ENCODE measurements at places on chromosomes 3 and 15.

- DNase-seq: no peak
Measured at GRCh38 chr3:72907131-72907711, 19.4 kb downstream of the GXYLT2 start.

DNA sequence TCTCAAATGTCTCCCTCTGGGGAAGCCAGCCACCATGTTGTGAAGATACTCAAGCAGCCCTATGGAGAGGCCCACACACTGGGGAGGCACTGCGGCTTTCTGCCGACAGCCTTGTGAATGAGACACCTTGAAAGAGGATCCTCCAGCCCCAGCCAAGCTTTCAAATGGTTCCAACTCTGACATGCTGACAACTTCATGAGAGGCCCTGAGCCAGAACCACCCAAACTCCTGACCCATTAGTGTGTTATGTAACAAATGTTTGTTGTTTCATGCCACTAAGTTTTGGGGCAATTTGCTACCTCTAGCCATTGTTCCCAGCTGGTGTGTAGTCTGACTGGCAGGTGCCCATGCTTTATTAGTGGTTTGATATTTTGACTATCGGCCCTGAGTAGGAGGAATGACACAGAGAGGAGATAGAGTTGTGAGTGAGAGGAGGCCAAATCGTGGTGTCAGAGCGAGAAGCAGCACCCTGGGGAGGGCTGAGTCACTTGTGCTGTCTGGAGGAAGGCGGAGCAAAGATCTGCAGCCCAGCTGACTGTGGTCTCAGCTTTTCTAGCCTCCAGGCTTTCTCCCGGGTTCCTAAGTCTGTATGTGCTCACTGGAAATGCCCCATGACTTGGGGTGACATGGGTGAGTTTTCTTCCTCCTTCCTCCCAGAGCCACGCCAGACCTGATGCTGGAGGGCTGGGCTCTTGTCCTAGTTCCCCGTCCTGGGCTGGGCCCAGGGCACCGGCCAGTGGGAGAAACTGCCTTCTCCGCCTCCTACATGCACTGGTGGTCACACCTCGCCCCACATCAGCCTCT lies 56.7 kb upstream of the BLM start:
- no peak for DNase-seq

- DNase-seq: no peak
Measured at GRCh38 chr15:55257012-55257670, 32.5 kb downstream of the RAB27A start.

- no peak for DNase-seq
Measured at GRCh38 chr15:25947323-25948314, 84.5 kb upstream of the ATP10A start.

DNA sequence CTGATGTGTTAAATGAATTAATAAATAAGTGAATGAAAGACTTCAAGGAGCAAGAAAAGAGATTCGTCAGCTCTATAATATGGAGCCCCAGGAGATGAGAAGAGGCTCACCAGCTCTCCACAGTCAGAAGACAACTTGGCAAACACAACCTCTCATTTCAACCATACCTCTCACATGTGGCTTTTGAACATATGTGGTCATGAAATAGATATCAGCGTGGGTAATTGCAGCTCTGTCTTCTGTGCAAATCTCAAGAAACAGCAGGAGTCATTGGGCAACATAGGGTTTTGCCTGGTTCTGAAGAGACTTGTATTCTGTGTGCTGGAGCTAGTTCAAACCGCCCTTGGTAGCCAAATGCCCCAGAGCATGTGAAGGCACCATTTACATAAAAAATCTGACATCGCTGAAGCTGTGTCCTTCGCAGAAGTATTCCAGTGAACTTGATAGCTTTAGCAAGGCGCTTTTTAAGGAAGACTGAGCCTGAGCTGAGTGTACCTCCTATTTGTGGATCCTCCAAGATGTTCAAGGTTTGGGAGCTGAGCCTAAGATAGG lies 8.4 kb downstream of the CX3CR1 start:
- no peak for DNase-seq
